NCI-H69 (cell line): ENCODE measurements at places on chromosomes 5 and 9.

DNA sequence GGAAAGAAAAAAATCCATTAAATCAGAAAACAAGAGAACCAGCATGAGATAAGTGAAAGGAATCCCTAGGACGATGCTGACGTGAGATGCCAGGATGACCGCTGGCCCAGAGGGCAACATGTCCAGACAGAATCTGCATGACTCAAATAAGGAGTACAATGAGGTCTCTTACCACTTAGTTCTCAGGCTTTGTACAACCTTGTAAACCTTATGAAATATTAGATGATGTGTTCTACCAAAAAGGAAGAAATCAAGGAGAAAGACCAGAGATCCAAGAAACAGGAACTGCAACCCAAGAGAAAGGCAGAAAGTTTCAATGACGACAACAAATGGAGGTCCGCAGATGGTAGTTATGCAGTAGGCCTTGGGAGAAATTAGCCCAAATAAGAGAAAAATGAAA is 2.8 kb upstream of the GPR150 start:
- no peak for DNase-seq

- DNase-seq = no peak
These were observed 5.0 kb downstream of the DPP7 start for GRCh38 chr9:137109250-137110146.

- DNase-seq = no peak
These were observed 44.7 kb upstream of the IL17B start for GRCh38 chr5:149423794-149424268.

GRCh38 chr5:17361331-17361730 is 136.7 kb upstream of the TAF11L2 start:
- no peak for DNase-seq

DNA sequence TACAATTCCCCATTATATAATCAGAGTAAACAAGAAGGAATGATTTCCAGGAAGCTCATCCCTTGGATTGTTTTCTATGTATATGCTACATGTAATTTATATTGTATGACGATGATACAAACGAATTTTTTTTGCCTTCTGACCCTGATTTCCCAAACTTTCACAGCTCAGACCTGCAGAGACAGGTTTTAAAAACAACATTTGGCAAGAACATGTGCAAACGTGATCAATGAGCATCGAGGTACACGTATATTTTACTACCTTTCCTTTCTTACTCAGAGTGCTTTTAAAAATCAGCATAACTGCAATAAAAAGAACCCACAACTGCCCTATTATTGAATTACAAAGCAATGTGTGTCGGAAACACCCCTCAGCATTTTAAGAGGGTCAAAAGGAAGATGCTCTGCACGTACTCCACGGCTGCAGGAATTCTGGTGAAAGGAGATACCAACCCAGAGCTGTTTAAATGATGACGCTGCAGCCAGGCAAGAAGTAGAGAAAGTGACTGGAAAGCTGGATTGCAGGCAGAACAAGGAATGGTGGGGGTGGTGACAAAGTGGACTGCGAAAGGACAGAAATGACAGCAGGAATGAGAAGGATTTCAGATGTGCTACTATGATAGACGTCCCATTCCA is 533.5 kb downstream of the RAB3C start:
- no peak for DNase-seq

DNA sequence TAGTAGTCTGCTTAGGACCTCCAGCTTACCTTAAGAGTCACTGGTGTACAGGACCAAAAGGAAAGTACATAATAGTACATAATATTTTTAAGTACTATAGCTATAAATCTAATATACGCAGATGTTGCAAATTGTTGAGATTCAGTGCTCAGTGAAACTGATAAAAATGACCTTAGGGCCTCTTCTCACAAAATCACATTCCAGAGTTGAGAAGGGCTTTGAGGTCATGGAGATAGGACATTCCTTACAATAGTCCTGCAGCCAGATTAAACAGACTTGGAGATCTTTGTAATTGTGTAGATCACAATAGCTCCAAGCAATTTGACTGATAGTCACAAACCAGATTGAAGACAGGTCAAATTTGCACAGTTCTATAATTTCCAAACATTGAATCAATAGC is 37.7 kb upstream of the PCSK1 start:
- DNase-seq = no peak

- DNase-seq = peak; percentile 23
These were observed 146.4 kb downstream of the EGFLAM start for GRCh38 chr5:38404667-38405276.

DNA sequence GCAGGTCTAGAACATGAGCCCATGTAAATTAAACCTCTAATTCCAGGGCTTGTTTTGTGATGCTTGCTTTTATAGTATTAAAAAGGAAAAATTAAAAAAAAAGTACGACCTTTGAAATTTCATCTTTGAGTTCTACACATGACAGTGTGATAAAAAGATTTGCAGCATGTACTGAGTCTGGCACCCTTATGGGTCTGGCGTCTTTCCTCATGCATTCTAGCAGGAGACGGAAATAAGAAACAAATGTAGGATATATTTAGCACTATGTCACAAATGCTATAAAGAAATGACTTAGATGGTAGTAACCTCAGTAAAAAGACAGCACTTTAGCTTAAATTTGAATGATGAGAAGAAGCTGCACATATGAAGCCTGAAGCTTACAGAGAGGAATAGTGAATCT is 1474.3 kb upstream of the CDH6 start:
- no peak for DNase-seq

GRCh38 chr5:87074934-87075541 is 192.6 kb upstream of the RASA1 start:
- DNase-seq = peak; percentile 39

DNA sequence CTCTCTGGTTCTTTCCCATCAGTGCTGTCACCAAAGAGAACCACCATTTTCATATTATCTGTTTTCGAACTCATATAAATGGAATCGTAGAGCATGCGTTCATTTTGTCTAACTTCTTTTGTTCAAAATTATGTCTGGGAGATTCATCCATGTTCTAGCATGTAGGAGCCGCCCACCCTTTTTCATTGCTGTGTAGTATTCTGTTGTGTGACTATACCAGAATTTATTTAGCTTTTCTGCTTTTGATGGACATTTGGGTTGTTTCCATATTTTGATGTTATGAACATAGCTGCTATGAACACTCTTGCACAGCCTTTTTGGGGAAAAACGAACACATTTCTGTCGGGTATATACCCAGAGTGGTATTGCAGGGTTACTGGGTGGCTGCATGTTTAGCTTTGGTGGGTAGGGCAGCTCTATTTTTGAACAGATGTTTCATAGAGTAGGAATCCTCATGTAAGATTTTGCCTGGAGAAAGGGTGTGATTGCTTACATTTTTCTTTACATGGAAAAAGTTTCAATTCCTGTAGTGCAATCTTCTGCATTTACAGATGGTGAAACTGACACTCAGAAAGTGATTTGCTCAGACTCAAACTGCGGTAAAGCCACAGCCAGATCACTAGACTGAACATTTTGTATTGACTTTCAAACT is 100.2 kb upstream of the IL12B start:
- DNase-seq = no peak

DNA sequence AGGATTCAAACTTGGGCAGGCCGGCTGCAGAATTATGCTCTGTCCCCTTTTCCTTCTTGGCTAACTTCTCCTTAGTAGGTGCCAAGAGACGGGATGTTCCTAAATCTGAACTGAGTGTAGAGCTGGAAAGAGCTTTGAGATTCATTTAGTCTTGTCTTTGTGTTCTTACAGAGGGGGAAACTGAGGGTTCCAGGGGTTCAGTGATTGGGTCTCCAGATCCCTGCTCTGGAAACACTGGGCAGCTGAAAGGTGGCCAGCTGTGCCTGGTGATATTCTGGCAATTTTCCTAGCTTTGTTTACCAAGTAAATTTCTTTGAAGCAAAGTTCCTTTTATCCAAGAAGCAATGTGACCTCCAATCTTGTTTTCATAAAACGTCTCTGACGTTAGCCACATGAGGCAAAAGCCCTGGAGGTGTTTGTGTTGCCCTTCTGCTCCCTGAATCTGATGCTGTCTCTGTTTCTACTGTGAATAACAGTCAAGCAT is 288.7 kb downstream of the ZSWIM6 start:
- DNase-seq = peak; percentile 96

DNA sequence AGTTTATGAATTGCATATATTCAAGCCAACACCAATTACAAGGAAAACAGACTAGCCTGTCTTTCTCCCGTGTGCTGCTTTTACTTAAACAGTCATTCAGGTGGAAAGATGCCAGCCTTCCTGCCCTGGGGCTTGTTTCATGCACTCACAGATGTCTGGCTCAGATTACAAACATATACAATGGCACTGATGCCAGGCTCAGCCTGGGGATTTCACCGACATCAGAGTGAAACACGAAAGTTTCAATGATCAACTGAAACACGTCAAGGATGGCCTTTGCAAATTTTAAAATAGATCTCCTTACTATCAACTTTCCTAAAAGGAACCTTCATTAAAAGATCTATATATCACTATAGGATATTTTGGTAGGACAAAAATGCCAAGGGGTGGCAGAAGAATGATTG is 1576.5 kb downstream of the EFNA5 start:
- peak; percentile 99 for DNase-seq
